ENCODE measurements at places on chromosomes 1 and 21. TPM values are rescaled to one million over a fixed set of nuclear protein-coding genes. Genes with fewer than 3 reads are reported as not detected.

Gene TNFRSF18
- total RNA-seq, result not detected

Gene CCDC27
- not detected for total RNA-seq

Gene AKR7A3
- not detected for total RNA-seq

Gene MMEL1
- not detected for total RNA-seq

Gene TNFSF18
- not detected for total RNA-seq

Gene PDC
- not detected for total RNA-seq

Gene MYBPHL
- 381 TPM for total RNA-seq

DNA sequence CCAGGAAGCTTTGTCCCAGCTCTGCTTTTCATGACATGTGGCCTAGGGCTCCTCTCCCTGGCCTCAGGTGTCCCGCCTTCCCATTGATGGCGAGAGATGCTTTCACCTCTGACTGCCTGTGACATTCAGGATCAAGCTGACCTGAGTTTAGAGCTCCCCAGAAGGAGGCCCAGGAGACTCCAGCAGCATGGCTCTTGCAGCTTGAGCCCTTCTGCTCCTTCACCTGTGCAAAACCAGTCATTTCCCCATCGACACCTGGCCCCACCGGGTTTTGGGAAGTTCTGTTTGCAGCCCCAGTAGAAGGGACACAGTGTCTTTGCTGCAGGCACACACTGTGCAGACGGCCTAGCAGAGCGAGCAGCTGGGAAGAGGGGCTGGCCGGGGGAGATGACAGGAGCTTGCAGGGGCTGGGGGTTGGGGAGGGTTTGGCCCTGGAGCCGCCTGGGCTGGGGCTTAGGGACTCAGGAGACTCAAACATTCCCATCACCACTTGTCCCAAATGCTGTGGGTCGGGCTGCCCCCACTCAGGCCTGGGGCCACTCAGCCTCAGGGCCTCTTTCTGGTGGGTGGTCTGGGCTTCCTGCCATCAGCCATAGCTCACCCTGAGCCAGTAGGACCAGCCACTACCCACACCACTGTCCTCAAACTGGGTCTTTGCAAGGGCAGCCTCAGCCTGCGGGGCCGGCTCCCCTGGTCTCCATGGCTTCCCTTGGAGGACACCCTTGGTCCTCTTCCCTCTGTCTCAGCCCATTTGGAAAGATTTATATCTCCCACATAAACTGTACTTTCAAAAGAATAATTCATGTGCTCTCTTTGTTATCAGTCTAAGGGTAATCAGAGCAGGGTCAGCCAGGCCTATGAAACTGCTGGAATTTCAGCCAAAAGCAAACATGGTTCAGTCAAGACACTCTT lies 3.8 kb upstream of the EDN2 start:
- H3K36me3 ChIP-seq, result no peaks in the 10 kb centered on the region
- no peaks in the 10 kb centered on the region for H3K4me1 ChIP-seq
- H3K4me3 ChIP-seq, result no peak overlapping the region
- no peak overlapping the region for H3K27ac ChIP-seq
- no peaks in the 10 kb centered on the region for H3K27me3 ChIP-seq

DNA sequence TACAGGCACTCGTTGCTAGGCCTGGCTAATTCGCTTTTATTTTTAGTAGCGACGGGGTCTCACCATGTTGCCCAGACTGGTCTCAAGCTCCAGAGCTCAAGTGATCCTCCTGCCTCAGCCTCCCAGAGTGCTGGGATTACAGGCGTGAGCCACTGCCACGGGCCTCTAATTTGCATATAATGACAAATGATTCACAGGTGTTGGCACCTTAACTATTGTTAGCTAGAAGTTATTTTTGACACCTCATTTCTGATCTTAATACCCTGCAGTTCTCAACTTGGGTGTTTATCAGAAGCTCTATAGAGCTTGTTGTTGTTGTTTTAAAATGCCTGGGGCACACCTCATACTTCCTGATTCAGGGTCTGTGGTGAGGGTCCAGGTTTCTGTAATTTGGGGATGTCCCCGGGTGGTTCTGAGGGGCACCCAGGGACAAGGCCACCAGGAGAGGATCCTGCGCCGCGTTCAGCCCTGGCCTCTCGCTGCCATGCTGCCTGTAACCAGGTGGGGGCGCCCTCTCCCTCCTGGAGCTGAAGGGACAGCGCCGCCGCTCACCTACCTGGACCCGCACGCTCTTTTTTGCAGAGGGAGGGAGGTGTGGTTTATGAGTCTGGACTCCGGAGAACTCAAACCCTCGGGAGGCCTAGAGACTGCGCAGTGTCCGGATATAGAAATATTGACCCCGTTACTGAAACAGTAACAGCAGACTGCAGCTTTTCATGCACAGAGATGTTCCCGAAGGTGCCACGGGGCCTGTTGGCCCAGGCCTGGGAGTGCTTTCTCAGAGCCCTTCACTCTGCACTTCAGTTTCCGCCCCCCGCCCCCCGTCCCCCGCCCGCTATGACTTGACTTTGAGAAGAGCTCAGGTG lies 23.0 kb upstream of the NEK2 start:
- no peaks in the 10 kb centered on the region for H3K36me3 ChIP-seq
- no peaks in the 10 kb centered on the region for H3K4me1 ChIP-seq
- H3K4me3 ChIP-seq, result peak overlapping the region; percentile 21
- H3K27me3 ChIP-seq, result no peaks in the 10 kb centered on the region
- peak; percentile 66 for DNase-seq
- H3K27ac ChIP-seq, result no peak overlapping the region

DNA sequence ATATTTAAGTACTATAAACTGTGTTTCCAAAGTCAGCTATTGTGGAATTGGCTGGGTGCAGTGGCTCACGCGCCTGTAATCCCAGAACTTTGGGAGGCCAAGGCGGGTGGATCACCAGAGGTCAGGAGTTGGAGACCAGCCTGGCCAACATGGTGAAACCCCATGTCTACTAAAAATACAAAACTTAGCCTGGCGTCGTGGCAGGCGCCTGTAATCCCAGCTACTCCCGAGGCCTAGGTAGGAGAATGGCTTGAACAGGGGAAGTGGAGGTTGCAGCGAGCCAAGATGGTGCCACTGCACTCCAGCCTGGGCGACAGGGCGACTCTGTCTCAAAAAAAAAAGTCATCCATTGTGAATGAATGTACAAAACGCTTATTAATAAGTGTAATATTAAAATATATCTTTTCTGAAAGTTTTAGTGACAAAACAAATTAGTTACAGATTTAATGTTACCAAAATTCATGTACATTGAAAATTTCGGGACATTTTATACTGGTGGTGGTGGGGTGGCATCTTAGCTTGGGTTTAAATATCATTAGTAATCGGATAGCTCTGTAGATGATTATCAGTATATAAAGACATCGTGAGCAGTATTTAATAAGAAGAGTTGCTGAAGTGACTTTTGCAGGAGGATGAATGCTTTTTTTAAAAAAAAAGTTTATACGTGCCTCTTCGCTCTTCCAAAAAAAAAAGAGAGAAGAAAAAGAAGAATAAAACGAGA lies 503 bp upstream of the SRSF11 start:
- H3K36me3 ChIP-seq, result peaks cover 23% of the 10 kb centered on the region
- H3K27me3 ChIP-seq, result no peaks in the 10 kb centered on the region
- DNase-seq, result no peak

- H3K4me1 ChIP-seq, result no peaks in the 10 kb centered on the region
- H3K27me3 ChIP-seq, result no peaks in the 10 kb centered on the region
- no peak for DNase-seq
- no peak overlapping the region for H3K27ac ChIP-seq
- H3K36me3 ChIP-seq, result no peaks in the 10 kb centered on the region
These were observed 11.1 kb downstream of the RCAN3 start for GRCh38 chr1:24513706-24514105.

- H3K4me1 ChIP-seq, result no peaks in the 10 kb centered on the region
- H3K4me3 ChIP-seq, result no peak overlapping the region
- no peaks in the 10 kb centered on the region for H3K36me3 ChIP-seq
- no peak for DNase-seq
- no peak overlapping the region for H3K27ac ChIP-seq
These were observed 122.7 kb downstream of the ZBTB18 start for GRCh38 chr1:244173769-244174168.

GRCh38 chr1:29653034-29653810 lies 416.9 kb downstream of the PTPRU start:
- H3K36me3 ChIP-seq, result no peaks in the 10 kb centered on the region
- no peak overlapping the region for H3K4me3 ChIP-seq
- peak; percentile 28 for DNase-seq

DNA sequence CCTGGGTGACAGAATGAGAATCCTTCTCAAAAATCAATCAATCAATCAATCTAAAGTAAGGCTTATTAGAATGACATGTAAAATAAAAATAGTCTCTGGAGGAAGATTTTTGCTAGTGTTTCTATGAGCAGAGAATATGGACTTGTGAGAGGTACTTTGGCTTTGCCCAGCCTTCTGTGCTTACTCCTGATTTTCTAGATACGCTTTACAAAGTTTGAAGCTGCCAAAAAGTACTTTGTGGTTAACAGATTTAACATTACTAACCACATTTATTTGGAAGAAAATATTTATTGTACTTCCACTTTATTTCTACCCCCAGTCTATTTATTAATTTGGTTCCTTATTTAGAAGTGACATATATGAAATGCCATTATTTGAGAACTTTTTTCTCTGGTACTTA lies 41.0 kb downstream of the CEP350 start:
- DNase-seq, result no peak
- no peak overlapping the region for H3K4me3 ChIP-seq
- no peaks in the 10 kb centered on the region for H3K4me1 ChIP-seq
- H3K36me3 ChIP-seq, result peaks cover 12% of the 10 kb centered on the region
- no peaks in the 10 kb centered on the region for H3K27me3 ChIP-seq

DNA sequence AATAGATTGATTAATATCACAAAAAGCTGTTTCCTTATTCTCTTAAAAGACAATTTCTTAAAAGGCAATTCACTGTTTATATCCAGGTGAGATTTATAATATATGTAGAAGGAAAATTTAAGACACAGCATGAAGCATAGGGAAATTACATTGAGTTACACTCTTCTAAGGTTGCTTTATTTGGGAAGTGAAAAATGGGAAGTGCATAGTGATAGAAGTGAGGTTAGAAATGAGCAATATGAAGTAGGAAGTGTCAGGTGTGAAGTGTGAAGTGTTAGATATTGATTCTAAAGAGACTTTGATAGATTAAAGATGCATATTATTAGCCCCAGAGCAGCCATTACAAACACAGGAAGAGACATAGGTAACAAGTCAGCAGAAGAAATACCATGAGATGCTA lies 40.3 kb downstream of the FH start:
- H3K36me3 ChIP-seq, result no peaks in the 10 kb centered on the region
- no peak overlapping the region for H3K27ac ChIP-seq
- H3K4me1 ChIP-seq, result no peaks in the 10 kb centered on the region
- H3K27me3 ChIP-seq, result no peaks in the 10 kb centered on the region
- no peak for DNase-seq

GRCh38 chr1:160590488-160590887 lies 11.2 kb upstream of the CD84 start:
- H3K4me3 ChIP-seq, result no peak overlapping the region
- H3K36me3 ChIP-seq, result no peaks in the 10 kb centered on the region
- no peaks in the 10 kb centered on the region for H3K27me3 ChIP-seq
- DNase-seq, result no peak

GRCh38 chr1:155061381-155062150 lies 2.0 kb upstream of the EFNA4 start:
- no peaks in the 10 kb centered on the region for H3K27me3 ChIP-seq
- no peaks in the 10 kb centered on the region for H3K4me1 ChIP-seq
- peak; percentile 86 for DNase-seq
- H3K4me3 ChIP-seq, result no peak overlapping the region
- peaks cover 41% of the 10 kb centered on the region for H3K36me3 ChIP-seq
- no peak overlapping the region for H3K27ac ChIP-seq

- peak overlapping the region; percentile 43 for H3K27ac ChIP-seq
- no peaks in the 10 kb centered on the region for H3K27me3 ChIP-seq
- peaks cover 11% of the 10 kb centered on the region for H3K4me1 ChIP-seq
- peak overlapping the region; percentile 14 for H3K4me3 ChIP-seq
These were observed 3.3 kb upstream of the LSM10 start for GRCh38 chr1:36400825-36401601.

GRCh38 chr1:45266151-45266801 lies 59.9 kb upstream of the ZSWIM5 start:
- H3K4me3 ChIP-seq, result no peak overlapping the region
- H3K27ac ChIP-seq, result peak overlapping the region; percentile 37
- DNase-seq, result peak; percentile 71
- no peaks in the 10 kb centered on the region for H3K36me3 ChIP-seq

- no peaks in the 10 kb centered on the region for H3K27me3 ChIP-seq
- no peak overlapping the region for H3K4me3 ChIP-seq
- peaks cover 68% of the 10 kb centered on the region for H3K36me3 ChIP-seq
These were observed 35.2 kb upstream of the SYT2 start for GRCh38 chr1:202745323-202745888.

- H3K4me1 ChIP-seq, result no peaks in the 10 kb centered on the region
- no peak overlapping the region for H3K27ac ChIP-seq
- no peak overlapping the region for H3K4me3 ChIP-seq
- H3K36me3 ChIP-seq, result no peaks in the 10 kb centered on the region
- no peak for DNase-seq
These were observed 98.4 kb downstream of the DIRAS3 start for GRCh38 chr1:67952071-67952470.

DNA sequence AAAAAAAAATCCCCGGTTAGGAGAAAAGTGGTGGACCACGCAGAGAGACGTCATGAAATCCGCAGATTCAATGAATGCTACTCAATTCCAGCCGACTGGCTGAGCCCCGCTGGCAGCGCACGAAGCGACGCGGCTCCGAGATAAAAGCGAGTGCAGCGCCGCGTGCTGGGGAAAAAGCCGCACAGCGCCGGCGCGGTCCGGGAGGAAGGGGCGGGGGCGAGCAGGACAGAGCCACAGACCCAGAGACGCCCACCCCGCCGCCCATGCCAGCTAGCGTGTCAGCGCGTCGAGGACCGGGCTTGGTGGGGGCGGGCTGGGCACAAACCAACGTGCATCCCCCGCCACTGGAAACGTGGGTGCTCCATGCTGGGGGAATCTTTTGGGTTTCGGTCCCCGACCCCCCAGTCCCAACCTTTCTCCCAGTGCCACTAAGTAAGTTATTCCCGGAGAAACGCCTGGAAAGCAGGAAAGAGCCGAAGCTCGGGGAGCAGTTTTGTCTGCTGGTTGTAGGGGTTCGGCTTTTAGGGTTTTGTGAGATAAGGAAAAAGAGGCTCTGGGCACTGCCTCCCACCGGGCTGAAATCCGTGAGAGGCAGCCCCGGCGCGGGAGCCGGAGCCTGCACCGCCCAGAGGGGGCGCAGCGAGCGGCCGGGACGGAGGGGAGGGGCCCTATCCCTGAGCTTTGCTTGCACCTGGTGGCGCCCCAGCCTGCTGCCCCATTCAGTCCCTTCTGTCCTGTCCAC lies at the start of gene KCNJ6:
Gene KCNJ6 (minus strand): TSS at position 148 of the 742 bp plus-strand sequence. CDS start 75,775 bp downstream, outside the sequence.
- H3K27ac ChIP-seq, result no peak within 1 kb of the TSS
- peaks cover 14% of the 10 kb centered on the region for H3K4me1 ChIP-seq
- peak within 1 kb of the TSS; percentile 19 for H3K4me3 ChIP-seq
- peaks cover 28% of the 10 kb centered on the region for H3K27me3 ChIP-seq
- no peaks in the 10 kb centered on the region for H3K36me3 ChIP-seq

All from right atrium auricular region (tissue), 2 donors.